ENCODE measurements at places on chromosomes 12 and 14.

GRCh38 chr12:122681814-122682213 is 21.3 kb downstream of the HCAR2 start:
- peak; percentile 89 for DNase-seq

GRCh38 chr12:57592551-57593165 is 1.7 kb downstream of the PIP4K2C start:
- DNase-seq: no peak

GRCh38 chr14:63899953-63900352 is 47.1 kb downstream of the SYNE2 start:
- DNase-seq: peak; percentile 64

DNA sequence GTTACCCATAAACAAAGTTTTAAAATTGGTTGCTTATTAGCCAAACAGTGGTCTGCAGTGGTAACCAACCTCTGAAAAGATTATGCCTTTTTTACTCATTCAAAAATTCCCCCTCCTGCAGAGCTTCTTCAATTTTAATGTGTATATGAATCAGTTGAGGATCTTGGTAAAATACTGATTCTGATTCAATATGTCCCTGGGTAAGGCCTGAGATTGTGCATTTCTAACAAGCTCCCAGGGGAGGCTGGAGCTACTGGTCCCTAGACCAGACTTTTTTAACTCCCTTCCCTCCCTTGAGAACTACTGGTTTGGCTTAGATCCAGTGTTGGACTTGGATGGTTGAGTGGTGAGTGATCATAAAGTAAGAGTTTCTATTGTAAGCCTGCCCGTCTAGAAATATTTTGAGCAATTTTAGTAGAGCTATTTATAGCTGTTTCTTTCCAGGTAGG is 90.2 kb downstream of the FUT8 start:
- no peak for DNase-seq

DNA sequence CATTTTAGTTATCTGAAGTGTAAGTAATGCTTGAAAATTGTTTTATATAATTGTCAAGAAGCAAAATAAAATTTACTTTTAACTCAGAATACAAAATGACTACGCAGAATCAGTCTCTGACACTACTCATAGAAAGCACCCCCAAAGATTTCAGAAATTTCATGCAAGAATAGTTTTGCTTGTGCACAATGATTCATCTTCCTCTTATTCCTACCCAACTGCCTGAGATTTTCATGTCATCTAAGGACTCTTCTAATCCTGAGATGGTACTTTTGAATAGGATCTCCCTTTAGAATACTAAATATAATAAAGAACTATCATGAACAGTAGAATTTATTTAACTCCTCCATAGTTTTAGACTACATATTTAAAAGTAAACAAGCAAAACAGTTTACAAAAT is 485.3 kb upstream of the MGAT4C start:
- no peak for DNase-seq

- no peak for DNase-seq
Observed at GRCh38 chr12:25960961-25961360, 2.5 kb downstream of the RASSF8 start.

GRCh38 chr12:115294453-115295133 is 610.6 kb upstream of the TBX3 start:
- DNase-seq: no peak

GRCh38 chr12:94269316-94269999 is 121.1 kb downstream of the PLXNC1 start:
- DNase-seq: no peak

DNA sequence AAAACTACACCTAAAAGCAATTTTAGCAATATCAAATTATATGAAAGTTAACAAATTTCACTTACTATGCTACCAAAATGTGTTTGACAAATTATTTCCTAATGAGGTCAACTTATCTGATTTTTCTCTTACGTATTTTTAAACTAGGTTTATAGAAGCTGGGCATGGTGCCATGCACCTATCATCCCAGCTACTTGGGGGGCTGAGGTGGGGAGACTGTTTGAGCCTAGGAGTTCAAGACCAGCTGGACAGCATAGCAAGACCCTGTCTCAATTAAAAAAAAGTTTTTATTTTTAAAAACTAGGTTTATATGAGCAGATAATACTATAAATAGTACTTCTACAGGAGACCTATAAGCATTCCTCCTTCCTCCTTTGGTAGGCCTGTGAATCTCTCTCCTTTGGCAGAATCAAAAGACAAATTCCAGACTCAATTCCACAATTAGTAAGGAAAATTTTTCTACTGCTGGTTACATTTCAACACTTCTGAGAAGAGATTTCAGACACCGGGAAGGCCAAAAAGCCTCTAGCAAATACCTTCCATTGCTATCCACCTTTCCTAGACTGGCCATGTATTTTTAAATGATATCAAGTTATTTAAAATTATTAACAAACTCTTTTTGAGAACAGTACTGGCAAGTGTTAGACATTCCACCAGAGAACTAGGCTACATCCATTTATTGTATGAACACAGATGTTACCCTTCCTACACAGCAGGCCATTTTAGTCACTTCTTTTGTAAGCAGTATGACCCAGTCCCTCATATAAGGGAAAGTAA is 34.4 kb downstream of the CDK17 start:
- no peak for DNase-seq

DNA sequence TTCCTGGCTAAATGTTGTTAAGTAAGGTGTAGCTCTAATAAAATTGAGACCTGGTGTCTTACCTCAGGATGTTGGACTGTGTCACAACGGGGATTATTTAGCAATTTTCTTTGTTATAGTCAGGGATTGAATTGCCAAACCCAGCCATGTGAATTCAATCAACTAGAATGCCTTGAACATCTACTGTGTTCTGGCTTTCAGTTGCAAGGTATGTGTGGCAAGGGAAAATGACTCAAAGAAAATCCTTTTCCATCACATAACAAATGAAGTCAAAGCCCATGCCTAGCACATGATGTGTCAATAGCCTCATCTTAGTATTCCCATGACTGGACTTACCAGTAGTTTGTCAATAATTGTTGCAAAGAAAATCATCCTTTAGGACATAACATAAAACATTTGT is 519.8 kb upstream of the FLRT2 start:
- DNase-seq: no peak

GRCh38 chr14:77270361-77271112 is 469 bp downstream of the NGB start:
- DNase-seq: no peak

GRCh38 chr12:104122298-104122697 is 15.7 kb downstream of the NFYB start:
- no peak for DNase-seq

GRCh38 chr12:26773313-26774104 is 59.5 kb downstream of the ITPR2 start:
- peak; percentile 53 for DNase-seq

- DNase-seq: no peak
Observed at GRCh38 chr12:28235985-28236384, 45.7 kb downstream of the CCDC91 start.

- DNase-seq: no peak
Observed at GRCh38 chr14:70624972-70625371, 16.7 kb upstream of the TTC9 start.

- peak; percentile 55 for DNase-seq
Observed at GRCh38 chr12:1801303-1801975, 18.9 kb upstream of the LRTM2 start.

- no peak for DNase-seq
Observed at GRCh38 chr12:49661191-49661590, 37.8 kb downstream of the PRPF40B start.

DNA sequence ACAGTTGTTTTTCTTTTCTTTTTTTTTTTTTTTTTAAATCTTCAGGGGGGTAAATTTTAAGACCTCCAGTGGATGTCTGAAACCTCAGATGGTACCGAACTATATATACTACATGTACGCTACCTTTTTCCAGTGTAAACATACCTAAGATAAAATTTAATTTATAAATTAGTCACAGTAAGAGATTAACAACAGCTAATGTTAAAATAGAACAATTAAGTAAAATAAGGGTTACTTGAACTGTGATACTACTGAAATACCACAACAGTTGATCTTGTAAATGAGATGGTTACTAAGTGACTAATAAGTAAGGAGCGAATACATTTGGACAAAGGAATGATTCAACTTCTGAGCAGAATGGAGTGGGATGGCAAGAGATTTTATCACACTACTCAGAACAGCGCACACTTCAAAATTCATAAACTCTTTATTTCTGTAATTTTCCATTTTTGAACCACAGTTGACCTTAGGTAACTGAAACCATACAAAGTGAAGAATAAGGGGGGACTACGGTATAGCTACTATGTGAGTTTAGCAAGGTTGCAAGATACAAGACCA is 80.5 kb upstream of the PCED1B start:
- no peak for DNase-seq

GRCh38 chr14:100567009-100567876 is 20.0 kb downstream of the BEGAIN start:
- no peak for DNase-seq

GRCh38 chr14:97724265-97724731 is 927.1 kb downstream of the VRK1 start:
- no peak for DNase-seq

- DNase-seq: no peak
Observed at GRCh38 chr12:59382282-59383078, 213.3 kb upstream of the SLC16A7 start.

GRCh38 chr12:107134558-107134957 is 41.2 kb upstream of the CRY1 start:
- DNase-seq: peak; percentile 66

DNA sequence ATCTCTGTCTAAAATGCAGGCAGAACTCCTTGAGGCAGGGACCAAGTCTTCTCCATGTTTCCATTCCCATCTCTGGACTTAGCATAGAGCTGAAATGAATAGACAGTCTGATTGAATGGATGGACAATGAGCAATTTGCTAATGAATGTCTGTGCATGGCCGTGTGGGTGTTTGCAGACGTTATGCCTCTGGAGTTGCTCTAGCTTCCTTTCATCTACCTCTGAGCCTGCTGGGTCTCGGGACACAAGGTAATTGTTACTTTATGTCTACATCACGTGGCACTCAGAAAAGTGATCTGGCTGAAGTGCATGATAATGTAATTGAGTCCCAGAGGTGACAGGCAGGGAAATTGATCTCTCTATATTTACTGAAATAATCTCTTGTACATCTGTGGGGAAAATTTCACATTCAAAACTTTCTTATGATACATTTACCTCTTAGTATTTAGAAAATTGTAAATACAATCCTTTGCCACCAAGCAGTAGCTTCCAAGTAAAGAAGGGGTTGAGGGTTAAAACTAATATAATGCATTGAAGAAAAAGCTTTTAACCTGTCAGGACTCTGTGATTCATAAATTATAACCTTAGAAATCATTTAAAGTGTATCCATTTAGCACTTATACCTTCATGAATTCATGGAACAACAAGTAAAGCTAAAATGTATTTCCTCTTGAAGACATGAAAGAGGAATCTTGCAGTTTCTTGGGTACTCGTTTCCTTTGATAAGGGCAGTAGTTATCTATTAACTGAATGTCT is 424.1 kb downstream of the APAF1 start:
- no peak for DNase-seq

DNA sequence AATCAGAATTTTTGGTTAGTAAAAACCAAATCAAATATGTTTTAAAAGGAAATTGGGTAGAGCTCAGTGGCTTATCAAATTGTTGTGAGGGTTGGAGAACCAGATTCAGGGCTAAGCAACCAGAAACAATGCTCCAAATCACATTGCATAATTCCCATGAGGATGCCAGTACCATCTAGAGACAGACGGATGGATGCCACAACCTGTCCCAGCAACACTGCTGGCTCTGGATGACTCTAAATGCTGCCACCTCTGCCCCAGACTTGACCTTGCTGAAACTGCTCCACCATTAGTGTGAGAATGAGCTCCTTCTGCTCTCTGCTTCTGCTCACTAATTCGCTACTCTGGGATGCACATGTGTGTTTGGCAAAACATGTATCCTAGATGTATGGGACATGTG is 43.9 kb downstream of the FRS2 start:
- peak; percentile 15 for DNase-seq

- DNase-seq: no peak
Observed at GRCh38 chr14:55124774-55125386, 4.2 kb upstream of the LGALS3 start.

DNA sequence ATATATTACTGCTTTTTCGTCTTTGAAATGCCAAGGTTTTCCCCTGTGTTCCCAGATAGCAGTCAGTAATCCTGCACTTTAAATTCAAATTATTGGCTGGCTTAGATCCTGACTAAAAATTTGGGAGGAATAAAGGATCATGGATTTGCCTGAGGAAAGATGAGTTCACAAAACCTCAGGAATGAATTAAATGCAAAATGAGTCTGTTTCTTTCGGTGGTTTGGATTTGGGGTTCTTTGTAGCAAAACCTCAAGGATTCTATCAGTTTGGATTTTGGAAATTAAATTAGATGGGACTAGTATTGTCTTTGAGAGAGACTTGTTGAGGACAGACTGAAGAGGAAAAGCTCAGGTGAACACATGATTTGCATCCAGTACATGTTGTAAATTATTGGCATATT is 36.1 kb downstream of the PPFIBP1 start:
- DNase-seq: no peak

DNA sequence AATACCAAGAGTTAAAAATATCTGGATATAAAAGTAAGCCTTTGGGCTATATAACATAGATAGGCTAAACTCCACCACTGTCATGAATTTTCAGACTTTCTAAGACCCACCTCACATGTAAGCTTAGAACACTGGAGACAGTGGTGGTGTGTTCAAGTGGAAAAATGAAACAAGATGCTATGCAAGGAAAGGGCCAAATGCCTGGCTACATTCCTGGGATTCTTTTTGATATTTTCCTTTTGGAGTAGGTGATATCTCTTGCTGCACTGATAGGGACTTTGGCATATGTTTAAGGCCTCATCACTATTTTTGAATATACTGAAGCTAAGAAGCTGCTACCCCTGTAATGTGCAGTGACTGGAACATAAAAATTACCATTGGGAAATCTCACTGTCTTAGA is 341.3 kb downstream of the SLC16A7 start:
- DNase-seq: no peak

DNA sequence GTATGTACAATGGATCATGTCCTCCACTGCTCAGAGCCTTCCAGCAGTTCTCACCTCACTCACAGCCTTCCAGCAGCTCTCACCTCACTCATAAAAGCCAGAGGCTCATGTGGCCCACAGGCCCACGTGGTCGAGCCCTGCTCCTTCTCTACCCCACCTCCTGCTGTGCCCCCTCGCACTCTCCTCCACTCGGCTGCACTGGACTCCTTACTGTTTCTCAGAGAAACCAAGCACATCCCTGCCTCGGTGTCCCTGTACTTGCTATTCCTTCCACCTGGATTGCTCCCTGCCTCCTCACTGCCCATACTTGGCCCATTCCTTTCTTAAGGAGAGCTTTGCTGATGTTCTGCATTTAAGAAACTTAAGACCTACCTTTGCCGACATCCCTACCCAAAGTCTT is 219.7 kb downstream of the ZFP36L1 start:
- DNase-seq: no peak
